Substantia nigra (tissue), 51 donors: ENCODE measurements at places on chromosomes 6 and 20.

- no peak for DNase-seq
Measured at GRCh38 chr6:6942831-6943230, 164.9 kb upstream of the RREB1 start.

GRCh38 chr6:169072127-169073042 lies 181.3 kb downstream of the THBS2 start:
- no peak for DNase-seq

DNA sequence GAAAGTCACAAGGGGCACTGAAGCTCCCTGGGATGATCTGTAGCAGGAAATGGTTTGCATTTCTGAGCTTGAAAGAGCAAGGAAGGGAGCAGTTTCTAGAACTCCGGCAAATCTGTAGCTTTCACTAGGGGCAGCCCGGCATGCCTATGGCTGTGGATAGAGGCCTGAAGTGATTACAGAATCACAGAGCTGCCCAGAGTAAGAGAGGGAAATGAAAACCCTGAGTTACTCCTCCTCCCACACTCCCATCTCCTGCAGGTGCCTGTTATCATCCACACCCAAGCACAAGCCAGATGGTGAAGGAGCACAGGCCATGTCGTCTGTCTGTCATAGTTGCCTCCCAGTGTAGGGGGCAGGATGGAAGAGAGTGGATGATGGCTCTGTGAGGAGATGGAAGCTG lies 37.1 kb downstream of the HLA-F start:
- DNase-seq = no peak

DNA sequence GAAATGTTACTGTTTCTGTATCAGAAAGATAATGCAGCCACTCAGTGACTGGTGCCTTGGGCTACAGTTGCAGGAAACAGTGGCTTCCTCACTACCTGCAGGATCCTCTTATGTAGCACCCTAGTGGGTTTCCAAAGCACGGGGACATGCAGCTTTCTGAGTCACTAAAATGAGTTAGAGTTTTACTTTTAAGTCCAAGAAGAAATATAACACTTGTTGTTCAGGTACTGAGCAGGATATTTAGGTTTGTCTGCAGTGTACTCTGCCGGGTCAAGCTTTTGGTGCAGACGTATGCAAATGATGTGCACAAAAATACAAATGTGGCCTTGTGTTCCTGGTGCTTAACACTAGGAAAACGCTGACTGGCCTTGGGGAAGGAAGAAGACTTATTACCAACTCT lies 22.0 kb downstream of the ACSS1 start:
- DNase-seq = no peak

GRCh38 chr6:85483846-85484245 lies 34.0 kb downstream of the NT5E start:
- DNase-seq = no peak

- DNase-seq = no peak
Measured at GRCh38 chr20:47754388-47754715, 30.9 kb downstream of the SULF2 start.

DNA sequence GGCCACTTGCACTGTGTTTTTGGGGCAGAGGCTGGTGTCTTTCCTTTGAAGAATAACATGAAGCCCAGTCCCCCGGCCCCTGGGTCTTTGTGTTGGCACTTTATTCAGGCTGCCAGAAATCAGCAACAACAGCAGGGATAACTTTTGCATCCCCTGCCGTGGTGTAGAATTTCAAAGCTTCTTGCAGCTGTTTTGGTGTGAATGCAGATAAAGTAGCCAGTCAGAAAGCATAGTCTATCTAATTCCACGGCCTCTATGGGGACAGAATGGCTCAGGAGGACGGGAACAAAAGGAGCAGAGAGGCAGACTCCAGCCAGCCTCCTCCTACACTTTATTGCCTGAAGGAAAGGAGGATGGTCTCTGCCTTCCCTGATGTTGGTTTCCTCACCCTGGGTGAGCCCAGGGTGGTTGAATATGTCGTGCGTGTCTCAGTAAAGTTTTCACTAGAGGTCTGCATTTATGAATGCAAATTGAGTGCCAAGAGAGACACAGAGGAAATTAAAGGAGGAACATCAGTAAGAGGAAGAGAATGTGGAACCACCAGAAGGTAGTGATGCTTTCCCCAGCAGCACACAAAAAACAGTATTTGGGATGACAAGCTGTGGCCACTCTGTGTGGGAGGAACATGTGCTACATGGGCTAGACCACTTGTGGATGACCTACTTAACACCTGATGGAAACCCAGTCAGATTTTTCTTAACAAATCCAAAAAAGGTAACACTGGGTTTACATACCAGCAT lies 125.9 kb upstream of the TRAF3IP2 start:
- DNase-seq = no peak

DNA sequence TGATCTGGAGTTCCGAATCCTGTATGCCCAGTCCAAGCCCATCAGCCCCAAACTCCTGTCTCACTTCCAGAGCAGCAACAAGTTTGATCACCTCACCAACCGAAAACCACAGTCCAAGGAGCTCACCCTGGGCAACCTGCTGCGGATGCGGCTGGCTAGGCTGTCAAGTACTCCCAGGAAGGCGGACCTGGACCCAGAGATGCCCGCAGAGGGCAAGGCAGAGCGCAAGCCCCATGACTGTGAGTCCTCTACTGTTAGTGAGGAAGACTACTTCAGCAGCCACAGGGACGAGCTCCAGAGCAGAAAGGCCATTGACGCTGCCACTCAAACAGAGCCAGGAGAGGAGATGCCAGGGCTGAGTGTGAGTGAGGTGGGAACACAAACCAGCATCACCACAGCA lies 10.5 kb upstream of the DHX35 start:
- DNase-seq = no peak

GRCh38 chr6:33772082-33772830 lies 16.7 kb downstream of the LEMD2 start:
- no peak for DNase-seq

GRCh38 chr6:15255909-15256395 lies 10.1 kb downstream of the JARID2 start:
- no peak for DNase-seq

DNA sequence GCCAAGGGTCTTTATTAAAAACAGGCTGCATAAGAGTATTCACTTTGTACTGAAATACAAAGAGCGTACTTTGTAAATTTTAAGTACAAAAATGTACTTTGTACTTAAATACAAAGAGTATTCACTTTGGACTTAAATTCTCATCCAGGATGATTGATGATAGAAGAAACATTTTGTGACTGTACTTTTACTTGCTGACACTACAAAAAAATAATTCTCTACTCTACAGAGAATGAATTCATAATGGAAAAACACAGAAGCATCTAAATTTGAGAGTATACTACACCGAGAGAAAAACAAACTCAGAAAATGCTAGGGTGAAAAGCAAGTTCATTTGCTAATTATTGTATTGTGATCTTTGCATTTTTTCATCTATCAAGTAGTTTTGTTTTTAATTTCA lies 54.4 kb upstream of the STXBP5 start:
- no peak for DNase-seq

DNA sequence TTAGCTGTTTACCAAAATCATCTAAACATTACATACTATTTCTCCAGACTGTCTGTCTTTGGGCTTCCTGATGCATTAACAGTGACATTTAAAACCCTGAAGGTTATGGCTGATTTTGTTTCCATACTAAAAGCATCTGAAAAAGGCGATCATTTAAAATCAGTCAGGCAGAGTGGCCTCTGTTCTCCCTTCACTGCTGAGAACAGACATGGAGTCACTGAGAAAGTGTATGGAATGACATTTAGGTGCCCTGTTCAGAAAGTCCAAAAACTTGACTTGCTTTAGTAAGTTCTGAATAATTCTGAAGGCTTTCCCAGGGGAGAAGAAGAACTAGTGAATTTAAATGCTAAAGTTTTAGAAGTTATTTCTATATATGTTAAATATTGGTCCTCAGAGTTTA lies 83.0 kb downstream of the MAP7 start:
- DNase-seq = no peak

GRCh38 chr20:64083804-64084684 lies at the start of gene LKAAEAR1:
Gene LKAAEAR1, minus strand, starts transcription at chr20:64084398. Its CDS starts 179 bp downstream, at chr20:64084219.
- DNase-seq = no peak

- no peak for DNase-seq
Measured at GRCh38 chr20:63366390-63367365, 5.5 kb upstream of the CHRNA4 start.

GRCh38 chr6:37663019-37663810 lies 34.5 kb downstream of the MDGA1 start:
- DNase-seq = no peak

DNA sequence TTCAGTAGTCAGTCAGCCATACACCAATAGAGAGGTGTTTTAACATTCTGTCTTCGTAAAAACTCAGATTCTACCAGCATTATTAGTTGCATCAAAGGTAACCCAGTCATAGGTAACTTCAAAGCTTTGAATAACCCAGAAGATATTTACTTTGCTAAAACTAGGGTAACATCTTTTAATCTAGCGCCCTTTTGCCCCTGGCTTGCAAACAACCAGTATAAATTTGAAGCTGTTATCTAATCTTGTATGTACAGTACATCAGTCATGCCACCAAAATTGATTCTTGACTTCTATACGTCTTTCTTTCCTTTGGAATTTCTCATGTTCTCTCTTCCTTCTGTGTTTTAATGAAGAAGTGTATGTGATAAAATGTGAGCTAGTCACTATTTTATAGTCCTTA lies 109.3 kb downstream of the LIN28B start:
- DNase-seq = no peak

DNA sequence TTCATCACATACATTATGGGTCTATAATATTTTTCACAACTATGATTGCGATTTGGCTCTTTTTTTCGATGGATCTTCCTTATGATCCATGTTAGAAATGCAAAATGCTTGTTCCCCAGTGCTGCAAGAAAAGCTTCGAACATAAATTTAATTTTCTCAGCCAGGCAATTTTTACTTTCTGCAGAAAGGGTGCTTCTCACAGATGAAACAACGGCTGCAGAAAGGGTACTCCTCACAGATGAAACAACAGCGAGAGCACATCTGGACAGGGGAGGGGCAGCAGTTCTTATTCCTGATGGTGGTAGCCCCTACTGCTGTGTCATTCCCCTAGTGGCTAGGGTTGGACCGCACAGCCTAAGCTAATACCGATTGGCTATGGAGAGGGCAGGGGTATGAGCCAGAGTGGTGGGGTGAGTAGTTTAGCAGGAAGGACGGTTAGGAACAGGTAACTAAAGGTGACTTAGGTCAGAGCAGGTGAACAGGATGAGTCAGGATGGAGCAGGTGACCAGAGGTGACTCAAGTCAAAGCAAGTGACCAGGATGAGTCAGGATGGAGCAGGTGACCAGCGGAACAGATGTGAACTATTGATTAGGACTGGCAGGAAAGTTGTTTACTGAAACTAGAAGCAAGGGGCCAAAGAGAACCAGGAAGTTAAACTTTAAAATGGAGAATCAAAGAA lies 13.4 kb upstream of the TREML4 start:
- no peak for DNase-seq

DNA sequence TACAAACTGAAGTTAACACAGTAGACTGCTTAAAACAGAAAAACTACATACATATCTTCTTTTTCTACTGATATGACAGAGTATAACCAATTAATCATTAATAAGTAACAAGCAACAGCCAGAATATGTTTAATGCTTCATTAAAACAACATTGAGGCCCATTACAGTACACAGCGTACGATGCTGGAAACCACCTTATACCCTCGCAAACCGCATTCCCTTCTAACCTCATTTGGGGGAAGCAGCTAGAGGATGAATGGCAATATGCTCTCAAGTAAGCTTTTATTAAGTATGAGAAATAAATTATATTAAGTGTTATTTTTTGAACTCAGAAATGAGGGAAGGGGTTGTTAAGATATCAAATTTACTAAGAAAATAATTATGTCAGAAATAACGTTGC lies 142.4 kb downstream of the GMDS start:
- DNase-seq = no peak

DNA sequence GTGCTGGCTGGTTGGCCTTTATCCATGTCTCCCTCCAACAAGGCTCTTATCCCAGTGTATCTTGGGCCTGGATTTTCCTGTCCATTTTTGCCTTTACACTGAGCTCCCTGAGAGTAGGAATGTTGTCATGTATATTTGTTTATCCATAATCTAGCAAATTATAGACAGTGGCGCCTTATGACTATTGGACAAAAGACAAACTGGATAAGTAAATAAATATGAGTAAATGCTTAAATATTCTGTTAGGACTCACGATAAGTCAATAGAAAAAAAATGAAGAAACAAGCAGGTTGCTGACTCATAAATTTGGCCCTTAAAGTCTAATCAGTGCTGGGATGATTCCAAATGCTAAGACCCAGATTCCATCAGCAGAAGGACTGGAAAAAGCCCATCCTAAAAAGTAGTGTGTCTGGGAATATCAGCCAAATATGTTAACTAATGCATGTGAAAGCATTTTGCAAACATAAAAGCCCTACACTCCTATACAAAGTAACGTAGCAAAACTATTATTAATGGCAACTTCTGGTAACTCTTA lies 55.0 kb upstream of the PCSK2 start:
- no peak for DNase-seq

- DNase-seq = no peak
Measured at GRCh38 chr20:46458866-46459750, 52.7 kb upstream of the ELMO2 start.

DNA sequence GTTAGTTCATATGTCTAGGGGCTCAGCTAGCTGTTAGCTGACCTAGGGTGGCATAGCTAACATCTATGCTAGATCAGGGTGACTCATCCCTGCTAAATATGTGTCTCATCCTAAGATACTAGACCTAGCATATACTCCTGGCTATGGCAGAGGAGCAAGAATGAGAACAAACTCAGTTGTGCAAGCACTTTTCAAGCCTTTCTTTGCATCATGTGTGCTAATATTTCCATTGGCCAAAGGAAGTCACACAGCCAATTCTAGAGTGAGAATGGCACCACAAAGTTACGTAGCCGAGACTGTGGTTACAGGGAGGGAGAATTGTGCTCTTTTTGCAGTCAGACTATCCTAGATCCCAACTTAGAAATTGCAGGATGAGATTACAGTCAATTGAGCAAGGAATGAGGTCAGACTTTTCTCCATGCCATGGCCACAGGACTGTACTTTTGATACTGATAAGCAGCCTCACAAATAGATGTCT lies 78.7 kb downstream of the PLCB4 start:
- no peak for DNase-seq

DNA sequence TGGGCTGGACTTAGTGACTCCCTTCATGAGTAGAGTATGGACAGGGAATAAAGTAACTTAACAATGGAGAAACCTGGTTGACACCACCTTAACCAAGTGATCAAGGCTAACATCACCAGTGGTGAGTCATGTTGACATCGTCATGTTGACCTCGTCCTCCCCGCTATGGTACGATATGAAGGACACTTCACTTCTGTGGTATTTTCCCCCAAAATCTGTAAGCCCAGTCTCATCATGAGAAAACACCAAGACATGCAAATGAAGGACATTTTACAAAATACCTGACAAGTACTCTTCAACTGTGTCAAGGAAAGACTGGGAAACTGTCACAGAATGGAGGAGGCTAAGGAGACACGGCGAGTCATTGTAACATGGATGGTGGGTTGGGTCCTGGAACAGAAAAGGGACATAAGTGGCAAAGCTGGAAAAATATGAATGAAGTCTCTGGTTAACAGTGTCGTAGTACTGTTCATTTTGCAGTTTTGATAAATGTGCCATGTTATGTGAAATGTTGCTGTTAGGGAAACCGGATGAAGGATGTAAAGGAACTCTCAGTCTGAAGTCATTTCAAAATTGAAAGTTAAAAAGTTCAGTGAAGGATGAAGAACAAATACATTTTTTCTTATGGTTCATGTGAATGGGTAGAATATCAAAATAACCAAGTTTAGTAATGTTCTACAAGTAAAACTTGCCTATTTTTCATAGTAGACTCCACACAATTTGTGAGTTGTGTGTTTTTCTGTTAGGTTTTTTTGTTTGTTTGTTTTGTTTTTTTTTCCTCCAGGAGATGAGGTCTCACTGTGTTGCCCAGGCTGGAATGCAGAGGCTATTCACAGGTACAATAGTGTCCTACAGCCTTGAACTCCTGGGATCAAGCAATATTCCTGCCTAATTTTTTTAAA lies 247.5 kb downstream of the TMEM242 start:
- no peak for DNase-seq
